ENCODE measurements at places on chromosomes 12 and 14.

DNA sequence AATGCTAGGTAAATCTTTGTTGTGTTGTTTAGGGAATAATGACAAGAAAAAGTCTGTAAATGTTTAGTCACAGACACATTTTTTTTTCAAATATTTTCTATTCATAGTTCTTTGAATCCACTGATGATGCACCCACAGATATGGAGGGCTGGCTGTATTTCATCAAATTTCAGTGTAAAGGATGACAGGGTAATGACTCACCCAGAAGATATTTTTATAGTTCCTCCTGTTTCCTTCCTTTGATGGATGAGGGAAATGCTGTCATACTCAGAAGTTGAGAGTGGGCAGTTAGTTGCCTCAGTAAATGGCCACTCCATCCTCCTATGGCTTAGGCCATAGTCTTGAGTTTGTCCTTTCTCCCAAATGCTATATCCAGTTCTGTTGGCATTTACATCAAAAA lies 76.9 kb upstream of the REP15 start:
- DNase-seq = no peak

GRCh38 chr12:116551952-116552772 lies 7.0 kb upstream of the MAP1LC3B2 start:
- DNase-seq = no peak

- DNase-seq = no peak
Measured at GRCh38 chr14:76678244-76678800, 82.9 kb upstream of the VASH1 start.

GRCh38 chr12:47216150-47216677 lies 136.5 kb upstream of the AMIGO2 start:
- DNase-seq = peak; percentile 5

DNA sequence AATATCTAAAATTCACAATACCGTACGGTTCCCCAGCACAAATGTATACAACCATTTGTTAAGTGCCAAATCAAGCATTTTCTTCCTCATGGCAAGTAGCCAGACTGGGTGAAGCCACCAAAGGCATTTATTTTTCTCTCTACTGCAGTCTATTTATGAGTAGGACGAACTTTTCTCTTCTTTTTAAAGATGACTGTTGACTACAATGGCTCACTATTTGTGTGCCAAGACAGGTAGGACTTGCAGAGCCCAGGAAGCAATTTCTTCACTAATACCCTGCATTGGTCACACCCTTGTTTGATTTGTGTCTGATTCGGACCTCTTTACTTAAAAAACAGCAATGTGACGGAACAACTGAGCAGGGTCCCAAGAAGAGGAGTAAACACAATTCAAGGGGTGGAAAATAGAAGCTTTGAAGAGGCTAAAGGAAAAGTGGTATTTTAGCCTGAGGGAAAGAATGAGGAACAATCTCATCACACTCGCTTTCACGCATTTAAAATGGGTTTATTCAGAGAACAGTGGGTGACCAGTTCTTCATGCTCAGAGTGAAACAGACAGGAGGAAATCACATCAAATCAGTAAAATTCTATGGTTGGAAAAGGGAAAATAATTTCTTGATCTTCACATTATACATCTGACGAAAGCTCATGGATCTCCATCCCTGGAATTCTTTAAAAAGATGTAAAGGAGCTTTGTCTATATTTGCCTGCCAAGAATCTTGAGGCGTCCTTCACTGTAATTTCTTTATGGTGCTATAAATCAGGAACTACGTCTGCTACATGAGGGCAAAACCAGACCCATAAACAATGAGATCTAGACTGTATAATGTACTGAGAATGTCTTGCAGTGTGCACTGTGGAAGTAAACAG lies 183.8 kb downstream of the PPM1H start:
- DNase-seq = no peak

- DNase-seq = no peak
Measured at GRCh38 chr12:110165540-110166159, 41.5 kb downstream of the IFT81 start.

DNA sequence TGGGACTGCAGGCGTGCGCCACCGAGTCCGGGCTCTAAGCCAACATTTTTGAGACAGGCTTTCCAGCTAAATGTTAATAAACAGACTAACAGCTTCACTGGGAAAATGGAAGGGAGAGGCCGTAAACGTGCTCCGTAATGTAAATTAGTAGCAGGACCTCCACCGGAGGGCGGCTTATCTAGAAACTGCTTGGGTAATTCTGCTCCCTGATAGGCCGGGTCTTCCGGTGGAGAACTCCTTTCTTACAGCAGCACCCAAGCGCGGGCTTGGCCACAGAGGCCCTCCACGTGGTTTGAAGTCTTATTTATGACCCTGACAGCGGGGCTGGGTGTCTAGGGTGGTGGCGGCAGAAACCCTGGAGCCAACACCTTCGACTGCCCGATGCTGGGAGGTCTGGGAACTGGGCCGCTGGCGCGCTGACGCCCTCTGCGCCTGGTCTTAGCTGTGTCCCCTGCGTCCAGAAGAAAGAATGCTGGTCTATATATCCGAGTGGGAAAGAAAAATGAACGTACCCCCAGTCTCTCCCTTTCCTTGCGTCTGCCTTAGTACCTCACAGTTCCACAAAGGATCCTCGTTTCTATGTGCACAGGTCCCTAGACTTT lies 1.7 kb downstream of the DPPA3 start:
- DNase-seq = no peak

DNA sequence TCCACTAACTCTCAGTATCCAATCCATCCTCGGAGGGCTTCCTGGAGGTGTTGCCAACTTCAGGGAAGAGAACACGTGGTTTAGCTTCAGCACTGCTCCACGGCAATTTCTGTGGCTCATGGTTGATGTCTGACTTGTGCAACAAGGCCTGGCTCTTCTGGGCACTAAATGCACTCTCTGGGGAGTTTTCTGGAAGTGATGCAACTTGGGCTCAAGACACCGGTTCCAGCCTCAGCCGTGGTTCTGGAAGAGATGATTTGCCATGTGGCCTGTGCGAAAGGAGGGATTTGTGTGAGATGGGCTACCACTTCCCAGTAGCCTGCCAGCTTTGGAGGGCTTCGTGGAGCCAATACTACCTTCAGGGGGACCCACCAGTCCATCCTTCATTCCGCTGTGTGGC lies 118.6 kb upstream of the RTL1 start:
- no peak for DNase-seq

All from tongue (tissue), 3 donors.